ENCODE measurements at places on chromosomes 11 and 22.

GRCh38 chr11:95563173-95563572, 226.4 kb downstream of the FAM76B start:
- no peak for DNase-seq

GRCh38 chr22:44192098-44192815, 11.5 kb downstream of the PARVG start:
- peak; percentile 5 for DNase-seq

DNA sequence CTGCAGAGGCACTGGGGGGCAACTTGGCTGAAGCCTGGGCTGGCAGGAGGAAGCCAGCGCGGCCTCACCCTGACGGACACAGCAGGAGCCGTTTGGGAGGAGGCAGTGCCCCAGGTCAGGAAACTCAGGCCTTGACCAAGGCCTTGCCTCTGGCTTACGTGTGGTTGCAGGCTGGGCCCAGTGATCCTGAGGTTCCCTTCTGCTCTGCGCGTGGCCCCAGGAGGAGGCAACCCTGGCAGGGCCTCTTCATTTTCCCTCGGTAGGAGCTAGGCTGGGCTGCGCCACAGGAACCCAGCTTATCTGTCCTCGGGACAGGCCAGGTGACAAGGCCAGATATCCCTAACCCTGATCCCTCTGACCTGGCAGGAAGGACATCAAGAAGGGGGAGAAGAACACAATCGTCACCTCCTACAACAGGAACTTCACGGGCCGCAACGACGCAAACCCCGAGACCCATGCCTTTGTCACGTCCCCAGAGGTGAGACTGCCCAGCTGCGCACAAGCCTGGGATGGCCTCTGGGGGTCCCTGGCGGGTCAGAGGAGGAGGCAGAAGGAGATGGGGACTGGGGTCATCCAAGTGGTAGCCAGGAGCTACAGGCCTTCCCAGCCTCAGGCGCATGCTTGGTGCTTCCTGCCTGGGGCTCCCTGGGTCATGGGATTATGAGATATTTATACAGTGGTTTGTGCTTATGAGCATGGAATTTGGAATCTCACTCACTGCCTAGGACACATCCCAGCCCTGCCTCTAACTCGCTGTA, 20.6 kb downstream of the POLR3H start:
- peak; percentile 43 for DNase-seq

DNA sequence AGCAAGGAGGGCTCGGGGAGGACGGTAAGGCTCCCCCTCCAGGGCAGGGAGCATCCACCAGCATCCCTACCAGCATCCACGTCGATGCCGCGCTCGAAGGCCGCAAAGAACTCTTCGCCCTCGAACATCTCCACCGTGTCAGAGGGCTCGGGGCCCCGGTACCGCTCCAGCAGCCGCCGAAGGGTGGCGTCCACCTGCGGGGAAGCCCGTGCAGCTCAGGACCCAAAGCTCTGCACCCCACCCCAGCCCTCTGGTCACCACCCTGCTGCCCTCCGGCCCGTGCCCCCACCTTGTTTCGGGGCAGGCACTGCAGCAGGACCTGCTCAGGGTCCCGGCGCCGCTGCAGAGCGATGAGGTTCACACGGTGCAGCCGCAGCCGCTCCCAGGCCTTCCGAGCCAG, 2.4 kb upstream of the SLC25A22 start:
- no peak for DNase-seq

- DNase-seq, result no peak
Observed at GRCh38 chr11:73400293-73400692, 24.1 kb downstream of the RELT start.

GRCh38 chr22:41447435-41448188, 1.0 kb upstream of the TOB2 start:
- peak; percentile 73 for DNase-seq

DNA sequence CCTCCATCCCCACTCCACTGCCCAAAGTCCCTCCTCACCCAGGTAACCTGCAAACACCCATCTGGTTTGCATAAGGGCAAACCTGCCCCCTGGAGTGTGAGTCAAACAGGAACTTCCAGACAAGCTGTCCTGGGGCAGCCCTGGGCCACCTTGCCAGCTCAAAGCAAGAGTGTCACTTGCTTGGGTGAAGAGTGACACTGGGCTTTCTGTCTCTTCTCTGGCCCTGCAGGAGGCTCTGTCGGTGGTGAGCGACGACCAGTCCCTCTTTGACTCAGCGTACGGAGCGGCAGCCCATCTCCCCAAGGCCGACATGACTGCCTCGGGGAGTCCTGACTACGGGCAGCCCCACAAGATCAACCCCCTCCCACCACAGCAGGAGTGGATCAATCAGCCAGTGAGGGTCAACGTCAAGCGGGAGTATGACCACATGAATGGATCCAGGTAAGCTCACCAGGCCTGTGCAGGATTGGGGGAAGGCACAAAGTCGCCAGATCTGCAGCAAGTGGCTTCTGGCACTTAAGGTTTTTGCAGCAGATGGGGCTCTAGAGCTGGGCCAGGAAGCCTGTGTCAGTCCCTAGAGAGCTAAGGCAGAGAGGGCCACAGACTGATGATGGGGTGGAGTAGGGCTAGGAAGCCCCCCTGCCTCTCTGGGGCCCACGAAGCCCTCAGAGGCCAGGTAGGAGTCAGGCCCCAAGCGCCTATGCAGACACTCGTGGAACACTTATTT, 64.2 kb downstream of the FLI1 start:
- no peak for DNase-seq

- DNase-seq, result no peak
Observed at GRCh38 chr11:45655012-45655283, 10.5 kb downstream of the CHST1 start.

DNA sequence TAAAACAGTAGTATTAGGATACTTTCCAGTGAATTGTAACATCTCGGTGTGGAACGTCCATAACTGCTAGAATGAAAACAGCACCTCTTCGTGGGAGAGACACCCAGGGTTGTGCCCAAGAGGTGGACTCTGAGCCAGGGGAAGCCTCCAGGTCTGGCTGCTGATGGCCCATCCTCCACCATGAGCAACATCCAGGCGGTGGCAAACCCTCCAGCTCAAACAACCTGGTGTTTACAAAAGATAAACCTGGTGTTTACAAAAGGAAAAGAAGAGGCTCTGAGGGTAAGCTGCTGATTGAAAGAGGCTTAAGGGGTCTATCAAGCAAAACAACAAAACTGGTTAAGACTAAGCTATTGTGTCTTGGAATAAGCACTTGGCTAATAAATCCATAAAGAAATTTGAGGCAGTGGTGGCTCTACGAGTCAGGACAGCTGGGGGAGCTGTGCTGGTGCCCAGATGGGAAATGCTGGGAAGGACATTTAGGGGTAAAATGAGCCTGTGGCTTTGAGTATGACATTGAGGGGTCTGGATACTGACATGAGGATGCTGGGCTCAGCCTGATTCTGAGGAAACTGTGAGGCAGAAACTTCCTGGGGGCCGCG, 909.0 kb downstream of the BRD1 start:
- DNase-seq, result no peak

DNA sequence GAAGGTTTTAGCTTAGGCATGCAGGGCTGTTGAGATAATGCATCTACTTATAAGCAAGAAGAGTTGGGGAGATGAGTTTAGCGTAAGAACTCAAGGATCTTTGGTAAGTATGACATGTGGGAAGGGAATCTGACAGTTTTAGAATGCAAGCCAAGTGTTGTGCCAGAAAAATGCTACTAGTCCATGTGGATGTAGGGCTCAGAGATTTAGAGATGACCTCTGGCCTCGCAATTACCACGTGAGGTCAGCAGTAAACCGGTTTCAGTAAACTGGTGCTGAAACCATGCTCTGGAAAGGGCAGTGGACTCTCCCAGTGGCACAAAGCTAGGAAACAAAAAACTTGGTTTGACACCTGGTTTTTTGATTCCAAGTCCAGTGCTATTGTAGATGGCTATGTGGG, 18.9 kb downstream of the MRPL16 start:
- no peak for DNase-seq

DNA sequence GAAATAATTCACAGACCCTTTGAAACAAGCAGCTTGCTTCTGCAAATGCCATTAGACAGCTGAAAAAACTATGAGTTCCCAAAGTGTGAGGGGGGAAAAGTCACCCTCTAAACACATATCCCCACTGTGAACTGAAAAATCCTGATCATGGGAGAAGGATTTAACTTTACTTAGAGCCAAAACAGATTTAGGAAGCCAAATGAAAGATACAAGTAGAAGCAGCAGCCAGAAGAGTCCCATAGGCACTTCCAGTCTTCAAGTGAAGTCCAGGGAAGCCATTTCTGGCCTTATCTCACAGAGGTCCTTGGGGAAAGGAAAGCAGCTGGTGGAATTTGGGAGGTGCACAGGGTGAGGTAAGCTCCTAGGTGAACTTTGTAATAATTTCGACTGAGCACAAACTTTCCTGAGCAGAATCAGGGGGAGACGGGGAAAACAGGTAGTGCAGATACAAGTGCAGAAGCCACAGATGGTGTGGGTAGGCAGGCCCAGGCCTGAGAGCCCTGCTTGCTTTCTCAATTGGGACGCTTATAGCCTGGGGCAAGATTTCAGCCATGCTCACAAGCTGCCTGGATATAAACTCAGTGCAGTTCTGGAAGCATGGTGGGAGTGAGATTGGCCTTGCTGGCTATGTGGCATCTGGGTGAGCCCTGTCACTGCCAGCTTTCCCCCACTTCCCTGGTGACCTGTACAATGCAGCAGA, 44.8 kb downstream of the GAS2 start:
- DNase-seq, result no peak

Data from lung microvascular endothelial cell (primary cell).